ENCODE measurements at places on chromosomes 13 and 19.

GRCh38 chr13:99658261-99658991 lies 157.2 kb downstream of the TM9SF2 start:
- DNase-seq, result peak; percentile 4

GRCh38 chr13:101579281-101579802 lies 126.9 kb downstream of the ITGBL1 start:
- peak; percentile 89 for DNase-seq

DNA sequence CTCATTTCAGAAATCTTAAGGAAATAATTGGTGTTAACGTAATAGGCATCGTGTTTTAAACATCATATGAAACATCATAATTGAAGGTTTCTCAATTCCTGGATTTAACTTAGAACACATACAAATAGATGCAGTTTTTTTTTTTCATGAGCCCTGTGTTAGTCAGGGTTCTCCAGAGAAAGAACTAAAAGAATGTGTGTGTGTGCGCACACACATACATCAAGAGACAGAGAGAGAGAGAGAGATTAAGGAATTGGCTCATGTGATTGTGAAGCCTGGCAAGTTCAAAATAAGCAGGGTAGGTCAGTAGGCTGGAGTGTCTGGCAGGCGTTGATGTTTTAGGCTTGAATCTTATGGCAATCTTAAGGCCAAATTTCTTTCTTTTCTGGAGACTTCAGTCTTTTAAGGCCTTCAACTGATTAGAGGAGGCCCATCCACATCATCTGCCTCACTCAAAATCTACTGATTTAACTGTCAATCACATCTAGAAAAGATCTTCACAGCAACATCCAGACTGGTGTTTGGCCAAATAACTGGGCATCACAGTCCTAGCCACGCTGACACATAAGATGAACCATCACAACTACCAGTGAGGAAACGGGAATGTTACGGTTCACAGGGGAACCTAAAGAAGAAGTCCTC lies 25.2 kb downstream of the SPATA13 start:
- DNase-seq, result peak; percentile 93

GRCh38 chr19:40704491-40705361 lies 12.0 kb downstream of the COQ8B start:
- no peak for DNase-seq

GRCh38 chr13:48594096-48594815 lies 59.5 kb upstream of the CYSLTR2 start:
- DNase-seq, result no peak

- peak; percentile 25 for DNase-seq
Measured at GRCh38 chr13:60335531-60335930, 61.5 kb upstream of the TDRD3 start.

DNA sequence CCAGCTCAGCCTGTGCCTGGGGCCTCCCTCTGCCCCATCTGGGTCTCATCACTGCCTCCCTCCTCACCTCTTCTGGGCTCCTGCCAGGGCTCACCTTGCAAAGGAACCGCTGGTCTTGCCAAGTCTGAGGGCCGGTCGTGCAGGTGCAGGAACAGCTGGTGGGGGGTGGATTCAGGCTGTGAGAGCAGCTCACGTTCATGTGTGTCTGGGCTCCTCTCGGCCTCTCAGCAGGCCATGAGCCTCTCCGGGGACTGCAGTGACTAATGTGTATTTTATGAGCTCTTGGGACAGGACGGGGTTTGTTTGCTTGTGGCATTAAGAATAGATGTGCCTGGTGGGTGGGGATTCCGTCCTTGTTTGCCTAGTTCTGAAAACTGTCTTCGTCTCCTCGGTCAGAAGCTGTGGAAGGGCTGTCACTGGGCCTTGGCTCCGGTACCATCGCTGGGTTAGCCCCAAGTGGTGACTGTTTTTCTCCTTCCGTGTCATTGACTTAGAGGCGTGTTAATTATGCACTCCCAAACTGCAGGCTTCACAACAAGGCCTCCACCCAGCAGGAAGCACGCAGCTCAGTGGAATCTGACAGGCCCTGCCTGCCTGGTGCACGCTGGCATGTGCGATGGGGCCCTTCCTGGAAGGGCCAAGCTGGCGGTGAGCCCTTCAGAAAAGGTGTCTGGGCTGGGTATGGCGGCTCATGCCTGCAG lies 77.6 kb downstream of the KDM4B start:
- no peak for DNase-seq

GRCh38 chr13:83536153-83536552 lies 346.1 kb downstream of the SLITRK1 start:
- no peak for DNase-seq

GRCh38 chr13:106063591-106064313 lies 471.7 kb downstream of the EFNB2 start:
- peak; percentile 71 for DNase-seq

DNA sequence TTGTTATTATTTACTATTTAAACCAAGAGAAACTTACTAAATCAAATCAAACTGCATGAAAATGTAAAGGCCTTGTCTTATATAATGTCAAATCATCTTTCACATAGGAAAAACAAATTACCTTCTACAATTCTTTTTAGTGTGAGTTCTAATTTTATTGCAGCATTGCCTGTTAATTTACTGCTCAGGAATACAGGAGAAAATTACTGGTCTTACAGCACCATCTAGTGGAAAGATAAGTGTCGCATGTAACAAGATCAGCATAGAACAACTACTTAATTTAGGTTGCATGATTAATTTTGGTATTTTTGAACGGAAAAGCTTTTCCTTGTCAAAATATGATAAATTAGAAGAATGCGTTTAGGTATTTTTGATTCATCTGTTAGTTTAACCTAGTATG lies 502.7 kb downstream of the UQCRFS1 start:
- peak; percentile 72 for DNase-seq

DNA sequence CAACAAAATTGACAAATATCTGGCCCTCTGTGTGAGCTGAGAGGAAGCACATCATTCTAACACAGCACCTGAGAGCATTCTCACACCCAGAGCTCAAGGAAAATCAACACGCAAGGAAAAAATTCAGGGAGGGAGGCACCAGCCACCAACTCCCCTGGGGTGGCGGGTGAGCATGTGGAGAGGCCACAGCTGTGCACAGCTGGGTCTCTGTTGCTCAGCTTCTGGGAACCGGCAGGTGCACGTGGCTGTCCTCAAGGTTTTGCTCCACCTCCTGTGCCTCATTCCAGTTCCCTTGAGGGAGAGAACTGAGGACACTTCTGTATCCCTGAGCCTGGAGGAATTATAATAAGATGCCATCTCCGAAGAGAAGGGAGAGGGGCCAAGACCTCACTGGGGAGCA lies 134.0 kb downstream of the USP12 start:
- no peak for DNase-seq

DNA sequence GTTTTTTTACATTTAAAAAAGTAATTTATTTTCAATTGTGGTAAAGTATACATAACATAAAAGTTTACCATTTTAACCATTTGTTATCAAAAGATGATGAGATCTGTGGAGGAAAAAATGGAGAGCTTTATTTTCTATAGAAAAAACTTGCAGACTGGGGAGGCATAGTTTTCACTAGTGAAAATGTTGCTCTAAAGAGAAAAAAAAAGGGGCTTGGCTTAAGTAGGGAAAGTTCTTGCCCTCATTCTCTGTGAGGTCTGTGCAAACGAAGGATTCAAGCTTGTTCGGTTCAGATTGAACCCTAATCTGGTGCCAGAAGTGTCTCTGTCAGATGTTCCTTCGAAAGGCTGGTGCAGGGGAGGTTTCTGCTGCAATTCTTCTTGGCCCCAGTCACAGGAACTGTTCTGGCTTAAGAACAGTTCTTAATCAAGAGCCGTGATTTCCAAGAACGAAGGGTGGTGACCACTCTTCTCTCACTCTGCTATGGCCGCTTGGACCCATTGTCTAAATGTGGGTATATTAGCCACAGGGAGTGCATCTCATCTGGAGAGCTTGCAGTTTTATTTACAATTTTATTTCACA lies 42.1 kb downstream of the PCCA start:
- DNase-seq, result no peak

- no peak for DNase-seq
Measured at GRCh38 chr19:57096685-57097361, 23.0 kb upstream of the USP29 start.

GRCh38 chr19:29550896-29551295 lies 25.1 kb downstream of the VSTM2B start:
- no peak for DNase-seq

GRCh38 chr13:99619207-99619606 lies 117.9 kb downstream of the TM9SF2 start:
- DNase-seq, result no peak

DNA sequence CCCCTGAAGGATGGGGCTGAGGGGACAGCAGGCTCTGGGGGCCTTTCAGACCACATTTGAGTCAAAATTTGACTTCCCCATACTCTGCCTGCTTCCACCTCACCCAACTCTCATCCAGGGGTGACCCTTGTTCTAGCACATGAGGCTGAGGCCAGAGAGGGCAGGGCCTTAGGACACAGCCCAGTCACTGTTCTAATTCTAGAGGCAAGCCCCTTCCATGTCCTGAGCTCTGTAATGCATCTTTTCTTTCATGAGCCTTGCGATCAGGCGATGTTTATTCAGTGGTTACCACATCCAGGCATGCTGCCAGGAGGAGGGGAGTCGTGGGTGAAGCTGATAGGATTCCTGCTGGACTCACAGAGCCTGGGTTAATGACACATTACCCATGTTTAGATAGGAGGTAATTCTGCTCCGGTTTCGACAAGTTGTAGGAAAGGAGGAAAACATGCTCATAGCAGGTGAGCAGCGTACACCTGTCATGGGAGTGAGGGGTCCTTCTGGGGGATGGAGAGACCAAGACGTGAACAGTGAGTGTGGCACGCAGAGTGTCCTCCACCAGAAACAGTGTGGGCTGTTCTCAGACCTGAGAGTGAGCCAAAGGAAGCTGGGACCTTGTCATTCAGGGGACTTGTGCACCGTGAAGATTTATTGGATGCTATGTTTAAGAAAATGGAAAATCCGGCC lies 9.3 kb downstream of the RPS9 start:
- peak; percentile 99 for DNase-seq

GRCh38 chr19:44738136-44738535 lies 10.4 kb upstream of the BCL3 start:
- no peak for DNase-seq

DNA sequence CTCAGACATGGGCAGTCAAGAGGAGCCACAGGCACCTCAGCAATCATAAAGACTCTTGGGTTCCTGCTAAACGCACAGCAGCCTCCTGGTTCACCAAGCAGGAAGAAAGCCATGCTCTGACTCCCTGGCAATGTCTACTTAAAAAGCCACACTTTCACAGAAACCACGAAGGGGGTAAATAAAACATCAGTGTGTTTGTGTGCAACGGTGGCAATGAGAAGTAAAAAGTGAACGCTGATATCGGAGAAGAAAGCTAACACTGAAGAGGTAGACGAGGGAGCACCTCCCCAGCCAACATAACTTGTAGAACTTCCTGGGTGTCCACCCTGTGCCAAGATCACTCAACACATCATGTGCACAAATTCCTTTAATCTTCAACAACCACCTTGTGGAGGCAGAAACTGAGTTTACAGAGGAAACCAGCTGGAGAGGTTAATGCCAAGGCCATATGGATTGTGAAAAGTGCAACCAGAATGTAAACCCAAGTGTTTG lies 30.2 kb downstream of the HSPH1 start:
- DNase-seq, result no peak

DNA sequence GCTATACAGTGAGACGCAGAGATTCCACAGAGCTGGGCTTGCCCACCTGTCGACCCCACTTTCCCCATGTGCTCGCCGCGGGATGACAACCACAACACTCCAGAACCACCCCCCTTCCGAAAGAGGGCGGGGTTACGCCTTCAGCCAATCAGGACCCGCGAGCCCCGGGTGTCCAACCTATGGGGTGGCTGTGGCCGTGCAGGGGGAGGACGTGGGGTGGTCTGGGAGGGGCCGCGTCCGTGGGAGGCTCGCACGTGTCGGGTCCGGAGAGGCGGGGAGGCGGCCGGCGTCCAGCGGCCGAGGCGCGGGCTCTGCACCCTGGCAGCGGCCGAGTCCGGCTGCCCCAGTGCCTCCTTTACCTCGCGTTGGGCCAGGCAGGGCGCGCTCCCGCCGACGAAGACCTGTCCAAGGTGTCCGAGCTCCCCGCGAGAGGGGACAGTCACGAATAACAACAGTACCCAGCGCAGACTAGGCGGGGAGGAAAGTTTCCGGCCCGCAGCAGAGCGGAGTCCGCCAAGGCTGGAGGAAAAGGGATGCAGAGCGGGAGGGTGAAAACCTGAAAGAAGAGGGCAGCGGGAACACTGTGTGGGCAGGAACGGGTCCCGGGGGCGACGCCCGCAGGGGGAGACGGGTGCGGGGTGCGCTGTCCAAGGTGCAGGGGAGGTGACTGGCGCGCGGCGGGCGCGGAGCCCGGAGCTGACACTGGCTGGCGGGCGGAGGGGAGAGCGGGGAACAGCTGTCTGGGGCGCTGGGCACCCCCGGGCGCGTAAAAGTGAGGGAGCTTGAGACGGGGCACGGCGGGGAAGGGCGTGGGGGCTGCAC lies 911 bp downstream of the ENOX1 start:
- DNase-seq, result peak; percentile 79

- DNase-seq, result peak; percentile 96
Measured at GRCh38 chr19:11169896-11170678, 14.5 kb upstream of the SPC24 start.

DNA sequence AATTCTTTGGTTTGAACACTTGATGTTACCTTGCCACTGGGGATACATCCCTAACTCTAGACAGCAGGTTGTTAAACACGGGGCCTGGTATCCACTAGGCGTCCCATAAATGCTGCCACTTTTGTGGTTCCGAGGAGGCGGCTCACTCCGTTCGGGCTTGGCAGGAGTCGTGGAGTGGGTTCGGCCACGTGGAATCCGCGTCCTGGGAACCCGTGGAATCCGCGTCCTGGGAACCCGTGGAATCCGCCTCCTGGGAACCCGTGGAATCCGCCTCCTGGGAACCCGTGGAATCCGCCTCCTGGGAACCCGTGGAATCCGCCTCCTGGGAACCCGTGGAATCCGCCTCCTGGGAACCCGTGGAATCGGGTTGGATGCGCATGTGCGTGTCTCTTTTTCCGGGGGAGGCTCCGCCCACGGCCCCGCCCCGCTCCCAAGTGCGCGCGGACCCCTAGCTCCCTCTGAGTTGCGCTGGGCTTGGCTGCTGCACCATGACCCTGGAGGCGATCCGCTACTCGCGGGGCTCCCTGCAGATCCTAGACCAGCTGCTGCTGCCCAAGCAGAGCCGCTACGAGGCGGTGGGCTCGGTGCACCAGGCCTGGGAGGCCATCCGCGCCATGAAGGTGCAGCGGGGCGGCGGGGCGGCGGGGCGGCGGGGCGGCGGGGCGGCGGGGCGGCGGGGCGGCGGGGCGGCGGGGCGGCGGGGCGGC lies at the start of gene MRI1:
TSS of gene MRI1 (plus strand) at position 422 of the 707 bp plus-strand sequence. CDS start at position 489, 67 bp downstream.
- peak; percentile 68 for DNase-seq

Data from amniotic epithelial cell (primary cell).